ENCODE measurements at places on chromosomes 1 and 21.
A peak's percentile ranks its signal among the peaks of the same experiment; 100 is the strongest.

GRCh38 chr1:216580538-216581057 lies 142.6 kb downstream of the ESRRG start:
- DNase-seq = no peak

DNA sequence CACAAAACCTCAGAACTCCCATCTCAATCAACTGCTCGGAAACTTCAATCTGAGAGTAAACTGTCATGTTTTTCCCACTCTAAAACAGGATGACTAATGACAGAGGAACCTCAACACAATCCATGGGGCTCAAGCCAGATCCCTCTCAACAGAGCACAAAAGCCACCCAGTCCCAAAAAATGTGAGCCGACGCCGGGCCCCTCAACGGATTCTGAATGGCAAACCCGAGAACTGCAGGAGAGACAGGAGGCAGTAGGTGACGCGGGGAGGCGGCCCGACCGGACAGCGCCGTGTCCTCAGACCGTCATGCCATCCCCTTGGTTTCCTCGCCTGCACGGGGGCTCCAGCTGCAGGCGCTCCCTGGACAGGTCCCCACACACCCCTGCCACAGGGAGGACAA lies 53.4 kb downstream of the SSBP3 start:
- DNase-seq = no peak

- no peak for DNase-seq
Measured at GRCh38 chr1:2584686-2585317, 1.8 kb upstream of the PRXL2B start.

- no peak for DNase-seq
Measured at GRCh38 chr1:163768576-163768975, 446.8 kb downstream of the NUF2 start.

GRCh38 chr1:42861014-42861399 lies 14.6 kb downstream of the ZNF691 start:
- DNase-seq = no peak

GRCh38 chr1:102751111-102751510 lies 357.2 kb downstream of the COL11A1 start:
- DNase-seq = no peak

DNA sequence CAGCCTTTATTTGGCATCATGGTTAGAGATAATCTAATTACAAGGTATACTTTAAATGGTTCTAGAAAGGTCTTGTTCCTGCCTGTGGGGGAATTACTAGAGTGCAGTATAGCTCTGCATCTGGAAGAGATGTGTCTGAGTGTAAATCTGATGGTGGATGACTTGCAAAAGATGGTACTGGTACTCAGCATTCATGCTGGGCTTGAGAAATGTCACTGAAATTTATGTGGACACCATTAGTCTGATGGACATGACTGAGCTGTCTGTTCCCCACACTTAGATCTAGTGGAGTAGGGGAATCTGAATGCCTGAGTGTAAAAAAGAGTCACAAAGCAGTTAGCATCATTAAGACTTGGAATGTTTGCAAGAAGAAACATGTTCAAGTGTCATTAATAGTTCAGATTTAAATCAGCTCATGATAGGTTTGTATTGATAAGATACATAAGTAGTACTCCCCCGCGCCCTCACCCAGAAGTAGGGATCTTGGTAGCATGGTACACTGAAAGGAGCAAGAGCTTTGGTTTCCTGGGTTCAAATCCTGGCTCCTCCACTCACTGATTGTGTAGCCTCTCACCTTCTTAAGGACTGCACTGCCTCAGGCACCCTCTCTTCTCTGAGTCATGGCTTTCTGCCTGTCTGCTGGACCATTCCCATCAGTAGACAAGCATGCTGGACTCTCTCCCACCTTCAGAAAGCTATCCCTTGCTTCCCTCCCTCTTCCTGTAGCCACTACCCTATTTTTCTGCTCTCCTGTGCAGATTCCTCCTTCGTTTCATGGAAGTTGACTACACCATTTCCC lies 292.9 kb downstream of the NFIA start:
- no peak for DNase-seq

DNA sequence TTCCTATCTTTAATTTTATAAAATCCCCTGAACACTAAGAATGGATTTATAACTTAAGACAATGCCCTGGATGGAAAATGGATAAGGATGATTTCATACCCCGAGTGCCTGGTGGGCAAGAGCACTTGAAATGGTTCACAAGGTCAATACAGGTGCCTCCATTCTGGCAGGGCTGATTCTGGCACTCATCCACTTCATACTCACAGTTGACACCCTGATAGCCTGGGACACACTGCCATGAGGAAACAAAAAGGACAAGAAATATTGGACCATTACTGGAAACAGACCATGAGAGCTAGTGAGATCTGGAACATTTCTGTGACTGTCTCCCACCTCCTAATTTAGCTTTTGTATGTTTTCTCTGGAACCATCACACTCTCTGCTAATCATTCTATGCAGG lies 39.1 kb upstream of the ADAM30 start:
- DNase-seq = no peak

- DNase-seq = no peak
Measured at GRCh38 chr1:9452516-9453140, 86.6 kb upstream of the SLC25A33 start.

GRCh38 chr1:19208710-19209438 lies 1.2 kb downstream of the UBR4 start:
- DNase-seq = no peak

GRCh38 chr1:108057541-108057940 lies 92.6 kb upstream of the VAV3 start:
- peak; percentile 66 for DNase-seq

- no peak for DNase-seq
Measured at GRCh38 chr1:26281091-26281958, 1.4 kb downstream of the SH3BGRL3 start.

- no peak for DNase-seq
Measured at GRCh38 chr1:110612060-110612745, 6.0 kb upstream of the KCNA2 start.

GRCh38 chr1:224168859-224169380 lies 14.1 kb upstream of the DEGS1 start:
- DNase-seq = peak; percentile 91

GRCh38 chr1:154442006-154442740 lies 37.0 kb downstream of the IL6R start:
- DNase-seq = no peak

DNA sequence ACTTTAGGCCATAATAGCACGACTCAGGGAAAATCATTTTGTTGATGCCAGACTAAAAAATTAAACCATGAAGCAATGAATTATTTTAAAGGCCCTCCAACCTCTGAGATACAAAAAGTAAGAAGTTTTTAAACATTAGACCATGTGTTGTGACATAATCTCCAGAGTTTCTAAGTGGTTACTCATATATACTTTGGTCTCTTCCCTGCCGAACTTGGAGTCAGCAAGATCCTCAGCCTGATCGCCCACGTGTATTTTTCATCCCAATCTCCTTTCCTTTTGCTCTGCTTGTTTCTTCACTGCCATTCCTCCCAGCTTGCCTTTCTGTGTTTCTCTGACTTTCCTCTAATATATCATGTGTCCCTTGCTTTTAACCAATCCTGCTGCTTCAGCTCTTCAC lies 3.8 kb downstream of the ARV1 start:
- DNase-seq = no peak

DNA sequence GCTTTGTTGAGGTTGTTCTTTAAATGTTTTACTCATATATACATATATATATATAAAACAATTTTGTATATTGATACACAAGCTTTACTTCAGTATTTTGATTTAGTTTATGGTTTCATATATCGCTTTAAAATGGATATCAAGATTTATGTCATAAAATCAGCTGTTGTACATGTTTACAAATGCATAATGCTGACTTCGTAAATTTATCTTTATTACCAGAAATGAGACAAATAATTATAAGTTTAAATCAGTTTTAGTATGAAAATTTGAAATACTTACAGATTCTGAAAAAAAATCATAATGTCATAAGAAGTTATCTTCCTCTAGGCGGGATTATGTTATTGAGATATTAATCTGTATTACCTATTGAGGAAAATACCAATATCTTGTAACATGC lies 6.9 kb downstream of the STXBP3 start:
- DNase-seq = no peak

GRCh38 chr1:77954521-77954920 lies 24.4 kb downstream of the FUBP1 start:
- DNase-seq = no peak

- DNase-seq = no peak
Measured at GRCh38 chr1:219666242-219666641, 53.3 kb upstream of the ZC3H11B start.

DNA sequence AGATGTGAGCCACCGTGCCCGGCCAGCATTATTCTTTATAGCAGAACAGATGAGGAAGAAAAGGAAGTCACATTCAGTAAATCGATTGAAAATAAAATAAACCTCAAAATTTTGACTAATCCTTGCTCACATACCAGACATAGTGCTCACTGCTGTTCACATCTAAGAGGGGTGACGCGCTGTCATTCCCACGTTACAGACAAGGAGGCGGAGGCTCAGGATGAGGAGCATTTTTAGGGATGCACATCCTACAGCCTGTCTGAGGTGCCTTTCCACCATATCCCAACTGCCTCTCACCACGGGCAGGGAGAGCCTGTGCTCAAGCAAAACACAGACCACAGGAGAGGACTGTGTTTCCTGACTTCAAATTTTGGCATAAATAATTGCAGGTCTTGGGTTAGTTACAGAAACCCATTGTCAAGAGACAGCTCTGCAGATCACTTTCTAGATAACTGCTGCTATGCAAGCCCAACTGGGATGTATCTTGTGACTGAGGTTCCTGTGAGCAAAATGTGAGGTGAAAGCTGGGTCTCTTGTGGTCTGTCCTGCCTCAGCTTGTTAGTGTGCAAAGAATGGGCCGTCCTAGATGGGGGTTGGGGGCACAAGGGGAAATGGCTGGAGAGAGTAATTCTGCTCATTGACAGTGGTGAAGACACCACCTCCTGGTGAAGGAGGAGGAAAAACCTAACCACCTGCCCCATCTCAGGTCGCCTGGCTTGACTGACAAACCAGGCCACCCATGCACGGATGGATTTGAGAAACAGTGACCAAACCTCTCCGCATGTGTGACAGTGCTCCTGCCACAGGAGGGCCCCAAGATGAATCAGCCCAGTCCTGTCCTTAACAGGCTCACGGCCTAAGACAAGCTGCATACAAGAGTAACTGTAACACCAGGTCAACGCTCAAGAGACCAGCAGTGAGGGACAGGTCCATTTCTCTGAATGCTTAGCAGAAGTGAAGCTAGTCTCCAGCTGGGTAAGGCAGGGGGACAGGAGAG lies 8.2 kb downstream of the TNN start:
- DNase-seq = no peak

GRCh38 chr1:64956733-64957441 lies 9.5 kb downstream of the JAK1 start:
- DNase-seq = peak; percentile 22

DNA sequence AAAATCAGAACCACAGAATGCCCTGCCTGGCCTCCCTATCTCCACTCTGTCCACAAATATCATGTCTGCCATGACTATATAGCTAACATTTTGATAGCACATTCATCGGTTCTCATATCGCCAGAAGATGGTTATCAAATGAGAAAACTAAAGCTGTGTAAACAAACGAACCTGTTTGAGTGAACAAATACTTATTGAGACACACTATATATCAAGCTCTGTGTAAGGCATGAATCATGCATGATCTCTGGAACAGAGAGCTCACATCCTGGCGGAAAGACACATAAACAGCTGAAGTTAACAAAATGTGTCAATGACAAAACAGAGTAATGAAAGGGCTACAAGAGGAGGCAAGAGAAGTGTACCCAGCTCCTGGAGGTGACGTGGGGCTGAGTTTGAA lies 13.1 kb downstream of the KCND3 start:
- no peak for DNase-seq

- no peak for DNase-seq
Measured at GRCh38 chr1:58895559-58896145, 111.8 kb upstream of the JUN start.

- DNase-seq = no peak
Measured at GRCh38 chr1:6282577-6283270, 21.8 kb upstream of the GPR153 start.

- DNase-seq = no peak
Measured at GRCh38 chr1:30522031-30523004, 201.1 kb downstream of the MATN1 start.

DNA sequence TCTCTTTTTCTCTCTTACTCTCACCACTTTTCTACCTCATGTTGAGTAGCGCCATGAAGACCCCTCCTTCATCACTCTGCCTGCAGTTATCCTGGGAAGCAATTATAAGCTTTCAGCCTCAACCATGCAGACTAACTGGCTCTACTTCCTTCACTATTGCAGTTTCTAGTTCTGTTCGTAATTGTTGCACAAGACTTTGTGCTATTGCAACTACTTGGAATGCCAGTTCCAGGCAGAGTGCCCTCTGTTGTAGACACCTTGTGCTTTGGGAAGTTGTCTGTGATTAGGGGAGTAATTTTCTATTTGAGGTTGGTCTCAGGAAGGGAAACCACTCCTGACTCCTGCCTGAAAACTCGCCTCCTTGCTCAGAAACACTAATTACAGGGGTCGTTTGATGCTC lies 19.4 kb downstream of the PGM1 start:
- peak; percentile 18 for DNase-seq

- DNase-seq = no peak
Measured at GRCh38 chr1:160168609-160169369, 17.4 kb downstream of the ATP1A4 start.
